ENCODE measurements at places on chromosomes 5 and 9. TPM values are rescaled to one million over a fixed set of nuclear protein-coding genes. Genes with fewer than 3 reads are reported as not detected.

GRCh38 chr5:164481270-164481669, 975.9 kb downstream of the MAT2B start:
- H3K27ac ChIP-seq: no peak overlapping the region
- DNase-seq: no peak
- H3K27me3 ChIP-seq: no peaks in the 10 kb centered on the region

DNA sequence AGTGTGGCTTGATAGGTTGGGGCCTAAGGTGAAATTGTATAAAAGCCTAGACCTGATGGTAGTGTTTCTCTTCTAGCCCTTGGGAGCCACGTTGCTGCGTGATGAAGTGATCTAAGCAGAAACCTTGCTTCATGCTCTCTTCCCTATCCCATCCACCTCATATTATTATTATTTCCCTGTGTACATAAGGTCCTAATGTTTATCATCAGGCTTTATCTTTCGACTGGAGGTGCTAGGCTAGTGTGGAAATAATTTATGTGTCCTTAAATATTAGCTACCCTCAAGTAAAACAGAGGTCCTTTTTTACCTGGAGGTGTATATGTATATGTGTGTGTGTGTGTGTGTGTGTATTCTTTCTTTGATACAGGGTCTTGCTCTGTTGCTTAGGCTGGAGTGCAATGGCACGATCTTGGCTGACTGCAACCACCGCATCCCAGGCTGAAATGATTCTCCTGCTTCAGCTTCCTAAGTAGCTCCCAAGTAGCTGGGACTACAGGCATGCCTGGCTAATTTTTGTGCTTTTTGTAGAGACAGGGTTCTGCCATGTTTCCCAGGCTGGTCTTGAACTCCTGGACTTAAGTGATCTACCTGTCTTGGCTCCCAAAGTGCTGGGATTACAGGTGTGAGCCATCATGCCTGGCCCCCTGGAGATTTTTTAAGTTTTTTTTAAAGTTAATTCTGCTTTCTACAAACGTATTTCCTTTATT, 3.7 kb downstream of the UGCG start:
- no peaks in the 10 kb centered on the region for H3K36me3 ChIP-seq
- H3K4me1 ChIP-seq: peaks cover 35% of the 10 kb centered on the region
- peak overlapping the region; percentile 35 for H3K27ac ChIP-seq
- no peaks in the 10 kb centered on the region for H3K27me3 ChIP-seq
- DNase-seq: no peak
- H3K4me3 ChIP-seq: no peak overlapping the region

POU5F2 gene
- 0.28 TPM for total RNA-seq

- H3K27me3 ChIP-seq: no peaks in the 10 kb centered on the region
- no peak for DNase-seq
- no peak overlapping the region for H3K27ac ChIP-seq
- H3K4me3 ChIP-seq: no peak overlapping the region
- peaks cover 10% of the 10 kb centered on the region for H3K4me1 ChIP-seq
- no peaks in the 10 kb centered on the region for H3K36me3 ChIP-seq
Observed at GRCh38 chr5:137828180-137828579, 39.5 kb upstream of the MYOT start.

DNA sequence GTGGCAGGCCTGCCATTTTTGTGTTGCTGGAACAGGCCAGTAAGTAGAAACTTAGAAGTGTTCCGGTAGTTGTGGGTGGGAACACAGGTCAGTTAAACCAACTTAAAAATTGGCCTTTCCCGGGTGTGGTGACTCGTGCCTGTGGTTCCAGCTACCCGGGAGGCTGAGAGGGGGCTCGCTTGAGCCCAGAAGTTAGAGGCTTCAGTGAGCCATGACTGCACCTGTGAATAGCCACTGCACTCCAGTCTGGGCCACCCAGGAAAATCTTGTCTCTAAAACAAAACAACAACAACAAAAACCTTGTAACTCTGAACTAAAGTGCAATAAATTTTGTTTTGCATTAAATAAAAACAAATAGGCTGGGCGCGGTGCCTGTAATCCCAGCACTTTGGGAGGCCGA, 1.4 kb upstream of the NHP2 start:
- no peak overlapping the region for H3K4me3 ChIP-seq
- no peaks in the 10 kb centered on the region for H3K27me3 ChIP-seq
- H3K36me3 ChIP-seq: peaks cover 13% of the 10 kb centered on the region
- H3K27ac ChIP-seq: no peak overlapping the region

SEPTIN8 gene
- total RNA-seq: 16.2 TPM

GRCh38 chr5:16579142-16579847, 37.5 kb downstream of the RETREG1 start:
- H3K27ac ChIP-seq: no peak overlapping the region
- peak; percentile 36 for DNase-seq
- H3K27me3 ChIP-seq: no peaks in the 10 kb centered on the region
- no peaks in the 10 kb centered on the region for H3K4me1 ChIP-seq
- H3K36me3 ChIP-seq: no peaks in the 10 kb centered on the region
- H3K4me3 ChIP-seq: no peak overlapping the region

DNA sequence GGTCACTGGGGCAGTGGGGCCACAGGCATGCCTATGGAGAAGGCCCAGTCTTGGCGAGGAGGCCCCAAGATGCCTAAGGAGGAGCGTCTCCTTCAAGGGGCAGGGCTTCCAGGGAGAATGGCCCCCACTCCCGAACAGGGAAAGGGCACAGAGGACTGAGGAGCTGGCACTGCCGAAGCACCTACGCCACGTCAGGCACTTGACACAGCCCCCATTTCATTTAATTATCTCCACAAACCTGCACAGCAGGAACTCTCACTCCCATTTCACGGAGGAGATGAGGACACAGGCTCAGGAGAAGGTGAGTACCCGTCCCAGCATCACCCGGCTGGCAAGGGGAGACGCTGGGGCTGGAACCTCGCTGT, 26.0 kb downstream of the EGR1 start:
- H3K27ac ChIP-seq: no peak overlapping the region
- no peaks in the 10 kb centered on the region for H3K27me3 ChIP-seq
- peak overlapping the region; percentile 24 for H3K4me3 ChIP-seq

GRCh38 chr9:70340572-70340971, 73.9 kb downstream of the KLF9 start:
- no peaks in the 10 kb centered on the region for H3K27me3 ChIP-seq
- peaks cover 8% of the 10 kb centered on the region for H3K4me1 ChIP-seq
- no peak overlapping the region for H3K27ac ChIP-seq

CATSPER3 gene
- 0.36 TPM for total RNA-seq

DNA sequence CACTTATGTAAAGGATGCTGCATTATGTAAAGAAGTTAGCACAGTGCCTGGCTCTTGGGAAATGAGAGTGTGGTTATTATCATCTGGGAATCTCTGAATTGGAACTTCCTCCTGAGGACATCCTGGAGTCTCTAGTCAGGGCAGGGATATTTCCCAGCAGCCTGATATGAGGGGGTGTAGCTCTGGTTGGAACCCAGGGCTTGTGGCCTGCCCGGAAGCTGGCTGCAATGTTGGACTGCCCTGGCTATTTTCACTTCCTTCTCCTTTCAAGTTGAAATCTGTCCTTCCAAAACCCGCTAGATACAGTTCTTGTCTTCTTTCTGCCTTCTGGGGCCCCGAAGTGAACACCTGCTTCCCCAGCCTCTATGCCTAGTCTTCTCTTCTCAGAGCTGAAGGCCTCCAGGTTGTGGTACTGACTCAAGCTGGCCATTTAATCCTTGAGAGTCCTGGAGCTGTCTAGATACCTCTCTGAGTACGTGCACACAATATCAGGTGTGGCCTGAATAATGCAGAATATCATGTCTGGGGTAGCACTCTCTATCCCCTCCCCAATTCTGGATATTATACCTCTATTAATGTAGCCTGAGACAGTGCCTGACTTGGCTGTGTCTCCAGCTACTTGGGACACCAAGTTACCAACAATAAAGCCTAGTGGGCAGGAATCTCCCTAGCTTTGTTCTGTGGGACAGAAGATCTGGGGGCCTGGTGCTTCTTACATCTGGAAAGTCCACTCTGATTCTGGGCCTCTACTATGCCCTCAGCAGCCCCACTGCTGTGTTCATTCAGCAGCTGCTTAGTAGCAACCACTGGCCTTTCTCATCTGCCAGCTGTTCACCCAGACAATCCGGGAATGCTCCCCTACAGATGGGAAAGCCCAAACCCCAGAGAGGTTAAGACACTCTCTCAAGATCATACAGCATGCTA, 45.0 kb downstream of the SLC6A7 start:
- H3K36me3 ChIP-seq: no peaks in the 10 kb centered on the region
- no peak for DNase-seq
- no peak overlapping the region for H3K27ac ChIP-seq
- no peaks in the 10 kb centered on the region for H3K4me1 ChIP-seq
- no peak overlapping the region for H3K4me3 ChIP-seq

- DNase-seq: no peak
Observed at GRCh38 chr5:150496534-150496933, 11.4 kb upstream of the NDST1 start.

DNA sequence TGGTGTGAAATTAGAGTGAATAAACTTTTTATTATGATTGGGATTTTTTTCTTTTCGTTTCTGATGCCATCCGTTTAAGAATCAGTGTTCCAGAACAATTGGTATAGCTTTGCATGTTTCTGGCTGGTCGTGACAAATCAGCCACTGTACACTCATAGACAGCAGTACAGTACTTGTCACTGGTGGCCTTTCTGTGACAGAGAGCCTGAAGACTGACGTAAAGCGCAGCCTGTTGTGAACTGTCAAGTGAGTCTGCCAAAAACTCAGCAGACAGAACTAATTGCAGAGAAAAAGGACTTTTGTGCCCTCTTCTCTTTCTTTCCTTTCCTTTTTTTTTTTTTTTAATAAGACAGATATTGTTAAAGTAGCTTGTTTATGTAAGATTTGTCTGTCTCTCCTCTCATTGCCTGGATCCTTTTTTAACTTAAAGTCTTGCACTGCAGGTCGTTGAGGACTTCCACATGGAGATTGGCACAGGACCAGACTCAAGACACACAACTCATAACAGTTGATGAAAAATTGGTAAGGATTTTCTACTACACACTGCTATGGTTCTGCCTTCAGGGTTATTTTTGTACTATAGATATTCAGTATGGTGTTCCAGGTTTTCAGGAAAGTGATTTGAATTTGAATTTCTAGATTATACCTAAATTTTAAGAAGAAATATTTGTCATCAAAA, 42.7 kb downstream of the NDUFS4 start:
- DNase-seq: peak; percentile 62
- no peaks in the 10 kb centered on the region for H3K36me3 ChIP-seq
- H3K27me3 ChIP-seq: no peaks in the 10 kb centered on the region
- no peak overlapping the region for H3K27ac ChIP-seq

DNA sequence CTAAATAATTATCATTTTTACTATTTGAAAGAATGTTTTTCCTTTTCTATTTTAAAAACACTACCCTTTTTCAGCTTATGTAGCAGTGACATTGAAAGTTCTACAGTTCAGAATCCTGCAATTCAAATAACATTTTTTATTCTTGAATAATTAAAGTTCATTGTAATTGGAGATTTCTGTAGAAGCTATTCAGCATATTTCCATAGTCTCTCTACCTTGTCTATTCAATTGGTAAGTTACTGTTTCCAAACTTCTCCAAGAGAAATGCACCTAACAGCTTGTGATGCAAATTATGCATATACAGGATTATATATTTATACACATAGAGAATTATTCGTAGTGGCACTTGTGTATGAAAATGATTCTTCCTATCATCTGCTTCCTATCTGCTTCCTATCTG, 149.7 kb upstream of the ARRDC3 start:
- H3K4me1 ChIP-seq: no peaks in the 10 kb centered on the region
- no peak overlapping the region for H3K4me3 ChIP-seq
- no peak overlapping the region for H3K27ac ChIP-seq
- DNase-seq: no peak

C5orf58 gene
- total RNA-seq: not detected

- H3K27me3 ChIP-seq: no peaks in the 10 kb centered on the region
- no peak for DNase-seq
- H3K36me3 ChIP-seq: no peaks in the 10 kb centered on the region
- H3K27ac ChIP-seq: no peak overlapping the region
- no peak overlapping the region for H3K4me3 ChIP-seq
Observed at GRCh38 chr5:15551113-15551504, 51.1 kb downstream of the FBXL7 start.

PLCXD3 gene
- 9.0 TPM for total RNA-seq

GRCh38 chr5:138955013-138955660, 80.0 kb upstream of the LRRTM2 start:
- H3K4me1 ChIP-seq: peaks cover 55% of the 10 kb centered on the region
- DNase-seq: peak; percentile 85

- no peaks in the 10 kb centered on the region for H3K27me3 ChIP-seq
- DNase-seq: no peak
- H3K27ac ChIP-seq: no peak overlapping the region
- H3K4me3 ChIP-seq: no peak overlapping the region
- H3K4me1 ChIP-seq: no peaks in the 10 kb centered on the region
Observed at GRCh38 chr5:167642181-167642580, 649.3 kb upstream of the WWC1 start.

GRCh38 chr5:2188661-2189060, 305.9 kb upstream of the IRX4 start:
- H3K27ac ChIP-seq: no peak overlapping the region
- H3K27me3 ChIP-seq: no peaks in the 10 kb centered on the region
- no peaks in the 10 kb centered on the region for H3K4me1 ChIP-seq
- no peak for DNase-seq

DNA sequence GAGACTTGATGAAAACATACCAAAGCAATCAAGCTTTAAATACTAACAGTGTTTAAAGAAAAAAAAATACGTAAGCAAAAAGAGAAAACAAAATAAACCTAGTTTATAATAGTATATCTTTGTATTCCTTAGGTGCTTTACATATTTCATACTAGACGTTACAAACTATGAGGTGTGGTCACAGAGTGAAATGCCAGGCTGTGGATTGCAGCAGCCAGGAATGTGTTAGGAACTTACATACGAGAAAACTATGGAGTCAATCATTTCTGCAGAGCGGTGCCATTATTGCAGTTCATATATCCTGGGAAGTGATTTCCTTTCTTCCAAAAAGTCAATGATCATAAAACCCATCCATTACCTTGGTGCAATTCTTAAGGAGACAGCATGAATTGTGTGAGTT, 443.6 kb upstream of the GRAMD2B start:
- H3K4me1 ChIP-seq: no peaks in the 10 kb centered on the region
- no peak for DNase-seq
- no peak overlapping the region for H3K4me3 ChIP-seq
- no peaks in the 10 kb centered on the region for H3K27me3 ChIP-seq
- no peak overlapping the region for H3K27ac ChIP-seq

DNA sequence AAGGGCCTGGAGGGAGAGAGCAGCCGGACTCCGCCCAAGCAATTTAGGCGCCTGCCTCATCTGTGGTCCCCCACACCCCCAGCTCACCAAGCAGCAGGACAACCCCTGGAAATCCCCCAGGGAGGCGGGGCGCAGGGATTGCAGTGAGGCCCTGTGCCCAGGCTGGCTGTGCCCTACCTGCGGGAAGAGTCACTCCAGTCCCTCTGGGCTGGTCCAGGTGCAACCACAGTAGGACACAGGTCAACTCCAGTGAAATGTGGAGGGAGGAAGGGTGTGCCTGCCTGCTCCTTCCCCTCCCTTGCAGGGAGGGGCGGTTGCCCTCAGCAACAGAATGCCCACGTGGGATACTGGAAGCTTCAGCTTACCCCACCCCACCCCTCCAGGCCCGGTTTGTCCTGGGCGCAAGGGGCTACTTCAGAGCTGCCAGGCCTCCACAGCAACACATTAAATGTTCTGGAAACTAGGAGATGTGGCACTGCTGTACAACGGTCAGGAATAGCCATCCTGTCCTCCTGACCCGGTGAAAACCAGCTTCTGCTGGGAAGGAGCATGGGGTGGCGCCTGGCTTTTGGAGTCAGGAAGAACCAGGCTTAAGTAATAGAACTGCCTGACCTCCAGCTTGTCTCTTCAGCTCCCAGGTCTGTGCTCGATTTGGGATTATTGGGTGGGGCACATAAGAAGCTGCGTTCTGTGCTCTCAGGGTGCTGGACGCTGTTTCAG, 22.5 kb downstream of the ABO start:
- no peaks in the 10 kb centered on the region for H3K27me3 ChIP-seq
- H3K4me3 ChIP-seq: no peak overlapping the region
- no peak overlapping the region for H3K27ac ChIP-seq
- no peaks in the 10 kb centered on the region for H3K4me1 ChIP-seq
- H3K36me3 ChIP-seq: no peaks in the 10 kb centered on the region
